ENCODE measurements at places on chromosomes 12 and 14.

DNA sequence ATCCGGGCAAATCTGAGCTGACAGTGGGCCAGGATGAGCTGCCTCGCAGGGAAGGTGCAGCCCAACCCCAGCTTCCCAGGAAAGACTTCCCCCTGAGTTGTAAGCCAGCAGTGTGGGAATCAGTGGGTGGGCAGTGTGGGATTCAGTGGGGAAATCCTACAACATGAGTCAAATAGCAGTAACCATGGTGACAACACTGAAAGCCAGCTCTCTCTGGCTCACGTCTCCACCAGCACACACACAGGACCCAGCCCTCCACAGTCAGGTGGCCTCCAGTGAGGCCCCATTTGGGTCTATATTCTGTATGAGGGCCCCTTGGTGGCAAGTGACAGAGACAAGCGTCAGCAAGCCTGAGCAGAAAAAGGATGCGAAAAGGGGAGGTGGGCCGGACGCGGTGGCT lies 6.0 kb upstream of the LGALS3 start:
- DNase-seq = no peak

GRCh38 chr12:124854637-124855184 lies 9.0 kb downstream of the SCARB1 start:
- no peak for DNase-seq

GRCh38 chr14:84937016-84937415 lies 592.9 kb upstream of the FLRT2 start:
- DNase-seq = no peak

DNA sequence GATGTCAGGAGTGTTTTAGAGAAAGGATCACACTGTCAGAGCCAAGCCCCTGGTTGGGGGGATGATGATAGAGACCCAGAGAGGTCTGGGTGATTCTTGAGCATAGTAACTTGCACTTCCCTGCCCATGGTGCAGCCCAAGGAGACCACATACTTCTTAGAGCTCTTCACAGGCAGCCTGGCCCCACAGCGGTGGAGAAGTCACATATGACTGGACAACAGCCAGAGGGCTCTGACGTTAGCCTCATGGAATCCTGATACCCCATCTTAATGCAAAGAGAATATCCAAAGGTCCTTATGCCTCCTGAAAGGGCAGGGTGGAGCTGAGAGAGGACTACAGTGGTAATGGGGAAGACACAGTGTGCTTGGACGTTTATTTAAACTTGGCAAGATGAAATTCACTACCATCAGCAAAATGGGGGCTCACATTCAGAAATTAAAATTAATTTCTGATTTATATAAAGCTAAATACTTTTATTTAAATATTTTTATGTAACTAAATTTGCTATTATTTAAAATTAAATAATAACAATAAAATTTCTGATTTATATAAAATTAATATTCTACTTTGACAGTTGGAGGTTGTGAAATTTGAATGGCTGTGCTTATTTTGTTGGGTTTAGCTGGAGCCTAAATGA lies 131.3 kb downstream of the KTN1 start:
- DNase-seq = no peak

- DNase-seq = no peak
Observed at GRCh38 chr14:71690478-71690877, 241.8 kb upstream of the RGS6 start.

DNA sequence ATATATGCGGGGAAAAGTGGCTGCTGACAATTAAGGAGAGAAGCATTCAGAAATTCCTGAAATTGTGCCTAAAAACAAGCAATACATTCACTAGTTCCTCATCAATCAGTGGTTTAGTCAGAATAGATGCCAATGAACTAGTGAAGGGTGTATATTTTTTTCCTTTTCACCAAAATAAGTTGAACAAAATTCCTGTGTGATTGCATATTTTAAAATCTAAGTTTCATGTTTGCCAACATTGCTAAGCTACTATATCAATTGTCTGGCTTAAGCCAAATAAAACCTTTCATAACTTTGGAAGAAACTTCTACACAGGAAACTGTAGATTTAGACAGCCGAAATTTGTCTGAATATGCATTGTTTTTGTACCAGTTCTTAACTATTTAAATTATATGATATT lies 8.7 kb downstream of the PRKD1 start:
- no peak for DNase-seq

DNA sequence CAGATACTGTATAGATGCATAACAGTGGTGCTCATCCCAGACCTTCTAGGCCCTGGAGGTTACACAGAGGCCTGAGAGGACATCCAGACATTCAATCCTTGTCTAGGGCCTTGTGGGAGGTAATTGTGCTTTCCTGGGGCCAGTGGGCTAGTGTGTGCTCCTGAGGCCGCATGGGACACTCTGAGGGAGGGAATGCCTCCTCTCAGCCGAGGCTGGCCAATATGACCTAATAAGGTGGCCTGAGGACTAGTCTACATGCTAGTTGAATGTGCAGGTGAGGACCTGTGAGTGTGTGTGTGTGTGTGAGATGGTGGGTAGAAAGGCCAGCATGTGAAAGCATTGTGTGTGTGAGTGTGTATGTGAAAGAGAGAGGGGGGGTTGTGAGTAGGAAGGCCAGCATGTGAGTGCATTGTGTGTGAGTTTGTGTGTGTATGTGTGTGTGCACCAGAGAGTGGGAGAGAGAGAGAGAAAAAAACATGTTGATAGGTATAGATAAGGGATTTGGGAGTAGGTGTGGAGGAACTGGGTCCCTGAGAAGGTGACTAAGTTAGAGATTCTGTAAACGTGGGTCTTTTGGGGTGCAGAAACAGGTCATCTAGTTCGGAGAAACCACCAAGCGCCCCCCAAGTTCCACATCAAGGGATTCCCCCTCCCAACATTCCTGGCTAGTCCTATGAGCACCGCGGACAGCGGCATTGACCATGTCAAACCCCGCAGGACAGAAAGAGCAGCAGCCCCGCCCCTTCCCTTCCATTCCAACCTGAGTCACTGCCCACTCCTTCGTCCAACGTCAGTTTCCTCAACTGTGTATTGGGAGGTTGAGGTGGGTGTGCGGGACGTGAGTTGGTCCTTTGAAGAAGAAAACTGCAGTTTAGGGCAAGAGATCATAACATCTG lies 9.7 kb upstream of the KRT81 start:
- no peak for DNase-seq

DNA sequence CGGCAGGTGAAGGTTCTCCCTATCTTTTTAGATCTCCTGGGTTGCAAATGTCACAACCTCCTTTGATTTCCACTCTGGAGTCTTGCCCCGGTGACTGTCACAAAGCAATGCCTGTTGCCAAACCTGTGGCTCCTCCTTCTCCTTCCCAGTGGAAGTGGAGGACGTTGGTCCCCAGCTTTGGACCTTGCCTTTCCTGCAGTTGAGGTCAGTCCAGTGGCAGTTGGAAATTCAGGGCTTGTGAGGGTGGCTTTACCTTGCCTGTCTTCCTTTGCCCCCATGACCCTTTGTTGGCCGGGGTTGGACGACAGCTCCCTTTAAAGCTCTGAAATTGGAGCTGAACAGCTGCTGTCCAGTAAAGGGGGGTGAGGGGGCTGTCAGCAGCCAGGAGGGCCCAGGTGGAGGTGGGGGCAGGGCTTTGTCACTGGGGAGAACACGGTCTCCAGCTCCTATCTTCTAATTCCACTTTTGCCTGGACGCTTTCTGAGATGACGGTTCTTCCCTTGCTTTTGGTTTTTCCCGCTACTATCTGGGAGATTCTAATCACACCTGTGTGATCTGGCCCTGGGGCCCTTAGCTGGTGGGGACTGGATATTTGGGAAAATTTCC lies 4.1 kb downstream of the TEAD4 start:
- no peak for DNase-seq

DNA sequence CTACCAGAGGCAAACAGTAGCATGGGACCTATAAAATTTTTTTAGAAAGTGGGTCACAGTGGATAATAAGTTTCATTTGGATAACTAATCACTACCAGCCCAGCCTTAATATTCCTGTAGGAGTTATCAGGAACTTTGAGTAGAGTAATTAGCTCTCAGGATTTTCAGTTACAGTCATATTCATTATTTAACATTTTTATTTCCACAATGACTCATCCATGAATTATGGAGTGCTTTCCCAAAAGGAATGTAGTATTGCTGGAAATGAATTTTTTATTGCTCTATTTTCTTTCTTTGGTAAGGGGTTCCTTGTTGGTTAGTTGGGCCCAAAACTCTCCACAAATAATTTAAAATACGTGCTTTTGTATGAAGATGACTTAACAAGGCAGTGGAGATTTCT lies 53.7 kb downstream of the ERC1 start:
- DNase-seq = no peak

GRCh38 chr12:124796303-124796960 lies 67.2 kb downstream of the SCARB1 start:
- no peak for DNase-seq

GRCh38 chr12:108254030-108254429 lies 85.1 kb downstream of the CMKLR1 start:
- DNase-seq = no peak

DNA sequence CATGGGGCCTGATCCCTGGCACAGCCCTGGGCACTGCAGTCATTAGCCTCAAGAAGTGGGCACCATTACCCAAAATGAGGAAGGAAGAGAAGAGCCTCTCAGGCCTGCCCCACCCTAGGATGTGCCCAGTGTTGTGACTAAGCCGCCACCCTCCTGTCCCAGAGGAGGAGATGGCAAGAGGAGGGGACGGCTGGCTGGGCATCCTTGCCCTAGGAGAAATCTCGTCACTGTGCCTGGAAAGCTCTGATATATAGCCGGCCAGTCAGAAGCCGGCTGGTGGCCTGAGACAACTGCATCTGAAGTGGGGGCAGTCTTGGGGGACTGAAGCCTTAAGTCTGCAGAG lies 115.2 kb downstream of the LGMN start:
- DNase-seq = no peak

Measured in CD4-positive, alpha-beta T cell treated with Interleukin-17A for 4 hours (primary cell).